ENCODE measurements at places on chromosomes 3 and 15. TPM values are rescaled to one million over a fixed set of nuclear protein-coding genes. Genes with fewer than 3 reads are reported as not detected.

The EPM2AIP1 gene
- polyA plus RNA-seq: 56.0 TPM

The ISL2 gene
- not detected for polyA plus RNA-seq

The SEMA3G gene
- polyA plus RNA-seq: 32.2 TPM

The ANKUB1 gene
- not detected for polyA plus RNA-seq

The KLHDC8B gene
- 46.1 TPM for polyA plus RNA-seq

The NR1I2 gene
- 0.58 TPM for polyA plus RNA-seq

The C15orf62 gene
- 2.8 TPM for polyA plus RNA-seq

The FILIP1L gene
- polyA plus RNA-seq: 24.4 TPM

The TGM5 gene
- polyA plus RNA-seq: not detected

The RTP1 gene
- not detected for polyA plus RNA-seq

The TEX9 gene
- 26.4 TPM for polyA plus RNA-seq

The TTC14 gene
- 117 TPM for polyA plus RNA-seq

The CLDN18 gene
- 1.4 TPM for polyA plus RNA-seq

The SPSB4 gene
- polyA plus RNA-seq: 17.3 TPM

The PLAAT1 gene
- 2.6 TPM for polyA plus RNA-seq

The ABHD14A gene
- polyA plus RNA-seq: 26.6 TPM

The TGM4 gene
- polyA plus RNA-seq: 0.06 TPM

The GOLGA6L7 gene
- polyA plus RNA-seq: 0.47 TPM

The NT5DC2 gene
- 130 TPM for polyA plus RNA-seq

The PLA1A gene
- 8.2 TPM for polyA plus RNA-seq

The INSYN1 gene
- 16.7 TPM for polyA plus RNA-seq

The AMIGO3 gene
- polyA plus RNA-seq: 1.0 TPM

The MEIS2 gene
- polyA plus RNA-seq: 130 TPM

The GRAMD1C gene
- 22.1 TPM for polyA plus RNA-seq

The THAP10 gene
- polyA plus RNA-seq: 8.1 TPM

The ACP3 gene
- 64.6 TPM for polyA plus RNA-seq

The CAMK1 gene
- polyA plus RNA-seq: 19.4 TPM

The BCL2A1 gene
- not detected for polyA plus RNA-seq

The BRK1 gene
- 204 TPM for polyA plus RNA-seq

The SPATA12 gene
- 0.12 TPM for polyA plus RNA-seq

The CTDSPL2 gene
- polyA plus RNA-seq: 66.6 TPM

The GOLGA6D gene
- polyA plus RNA-seq: 0.10 TPM

The CILP gene
- polyA plus RNA-seq: 3.5 TPM

Measured in right renal pelvis (tissue), 4 donors.